ENCODE measurements at places on chromosomes 13 and 19.

DNA sequence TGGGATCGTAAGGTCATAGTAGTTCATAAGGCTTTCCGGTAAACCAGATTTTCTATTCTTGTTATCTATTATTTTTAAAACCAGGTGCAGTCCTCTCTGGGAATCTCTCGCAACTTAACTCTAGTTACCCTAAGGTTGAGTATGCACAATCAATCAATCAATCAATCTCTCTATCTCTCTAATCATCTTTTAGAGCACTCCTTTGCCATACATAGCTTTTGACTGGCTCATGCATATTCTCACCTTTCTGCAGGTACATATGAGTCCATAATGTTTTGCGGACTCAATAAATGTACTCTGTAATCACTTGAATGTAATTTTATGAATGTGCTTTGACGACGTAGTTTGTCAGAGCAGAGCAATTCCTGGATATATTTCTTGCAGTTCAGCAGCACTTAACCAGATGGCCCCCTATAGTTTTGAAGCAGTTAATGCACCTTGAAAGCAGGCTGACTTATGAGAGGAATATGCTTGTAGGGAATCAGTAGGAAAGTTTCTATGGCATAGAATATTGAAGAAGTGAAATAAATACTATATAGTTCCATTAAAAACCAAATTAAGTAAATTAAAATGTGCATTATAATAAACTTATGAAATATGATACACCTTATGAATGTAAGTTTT, 524.7 kb downstream of the GPC5 start:
- no peak for DNase-seq

GRCh38 chr19:35048911-35049411, 7.4 kb downstream of the HPN start:
- DNase-seq = no peak

- DNase-seq = no peak
Measured at GRCh38 chr13:33380487-33381079, 95.0 kb upstream of the STARD13 start.

DNA sequence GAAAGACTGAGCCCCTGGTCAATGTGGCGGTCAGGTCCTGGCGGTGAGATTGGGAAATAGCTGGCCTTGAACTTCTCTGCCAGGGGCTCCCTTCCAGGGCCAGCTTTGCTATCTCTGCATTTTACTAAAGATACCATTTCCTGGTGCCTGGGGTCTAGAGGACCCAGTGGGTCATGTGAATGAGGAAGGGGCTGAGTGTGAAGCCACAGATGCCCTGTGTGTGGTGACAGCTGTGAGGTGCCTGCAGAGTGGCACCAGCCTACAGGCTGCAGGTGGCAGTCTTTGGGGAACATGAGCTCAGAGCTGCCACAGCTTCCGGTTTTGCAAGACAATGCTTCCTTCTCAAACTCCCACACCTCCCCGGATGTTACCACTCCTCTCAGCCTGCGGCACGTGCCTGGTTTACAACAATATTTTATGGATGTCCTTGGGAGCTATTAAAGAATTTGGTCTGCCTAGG, 5.2 kb upstream of the MLNR start:
- no peak for DNase-seq

DNA sequence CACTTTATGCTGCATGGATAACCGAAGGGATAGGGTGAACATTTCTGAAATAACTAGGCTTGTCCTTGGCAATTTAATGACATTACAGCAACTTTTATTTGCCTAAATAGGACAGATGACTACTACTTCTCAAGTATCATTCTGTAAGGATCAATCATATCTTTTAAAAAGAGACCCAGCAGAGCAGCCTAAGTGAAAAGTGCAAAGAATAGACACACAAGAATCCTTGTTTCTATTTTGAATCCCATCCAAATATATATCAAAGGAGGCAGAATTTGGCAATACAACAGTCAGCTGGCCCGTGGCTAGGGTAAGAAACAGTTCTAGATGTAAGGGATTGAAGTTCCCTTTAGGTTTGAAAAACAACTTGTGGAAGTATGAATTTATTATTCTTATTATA, 6.9 kb downstream of the THSD1 start:
- no peak for DNase-seq

- no peak for DNase-seq
Measured at GRCh38 chr13:33016414-33017322, at the start of gene KL. KL (plus strand) TSS chr13:33016423; CDS start chr13:33016441, 18 bp downstream.

- DNase-seq = peak; percentile 62
Measured at GRCh38 chr19:51024924-51025323, 1.5 kb downstream of the KLK11 start.

GRCh38 chr13:113548778-113549621, 35.6 kb upstream of the TFDP1 start:
- no peak for DNase-seq
